ENCODE measurements at places on chromosomes 5 and 9.
A peak's percentile ranks its signal among the peaks of the same experiment; 100 is the strongest.

- no peak for DNase-seq
Measured at GRCh38 chr5:44806608-44807007, 2.1 kb upstream of the MRPS30 start.

GRCh38 chr5:139631520-139632165 is 16.5 kb upstream of the CXXC5 start:
- DNase-seq: no peak

GRCh38 chr9:120528327-120528726 is 51.6 kb downstream of the CDK5RAP2 start:
- no peak for DNase-seq

- DNase-seq: no peak
Measured at GRCh38 chr5:11157132-11157531, 396.1 kb upstream of the DAP start.

- no peak for DNase-seq
Measured at GRCh38 chr5:35408146-35408545, 177.9 kb upstream of the PRLR start.

GRCh38 chr5:94361832-94362796 is 256.3 kb downstream of the KIAA0825 start:
- no peak for DNase-seq

DNA sequence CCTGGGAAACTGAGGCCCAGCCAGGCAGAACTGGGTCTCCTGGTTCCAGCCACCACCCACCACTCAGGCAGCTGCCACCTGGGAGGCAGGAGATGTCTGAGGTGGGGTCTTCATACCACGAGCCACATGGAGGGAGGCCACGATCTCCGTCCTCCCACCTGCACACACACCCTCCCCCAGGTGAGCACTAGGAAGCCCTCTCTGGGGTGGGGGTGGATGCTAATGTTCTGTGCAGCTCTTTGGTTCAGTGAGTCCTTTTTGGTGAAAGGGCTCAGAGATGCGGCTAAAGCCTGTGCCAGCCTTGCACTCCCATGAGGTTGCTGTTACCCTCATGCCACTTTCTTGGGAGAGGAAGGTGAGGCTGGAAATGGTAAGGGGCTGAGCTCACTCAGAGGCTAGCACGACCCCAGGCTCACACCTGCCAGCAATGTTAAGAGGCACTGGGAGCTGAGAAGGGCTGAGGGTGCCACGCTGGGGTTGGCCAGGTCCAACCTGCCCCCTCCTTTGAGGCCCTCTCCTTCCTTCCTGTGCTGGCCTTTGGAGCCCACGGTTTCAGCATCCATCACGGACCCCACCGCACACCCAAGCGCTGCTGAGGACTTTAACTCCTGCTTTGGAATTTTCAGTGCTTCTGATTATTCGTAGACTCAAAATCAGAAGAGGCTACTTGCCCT is 26.6 kb upstream of the OBP2B start:
- DNase-seq: no peak

GRCh38 chr5:120873083-120873482 is 409.0 kb downstream of the PRR16 start:
- no peak for DNase-seq

DNA sequence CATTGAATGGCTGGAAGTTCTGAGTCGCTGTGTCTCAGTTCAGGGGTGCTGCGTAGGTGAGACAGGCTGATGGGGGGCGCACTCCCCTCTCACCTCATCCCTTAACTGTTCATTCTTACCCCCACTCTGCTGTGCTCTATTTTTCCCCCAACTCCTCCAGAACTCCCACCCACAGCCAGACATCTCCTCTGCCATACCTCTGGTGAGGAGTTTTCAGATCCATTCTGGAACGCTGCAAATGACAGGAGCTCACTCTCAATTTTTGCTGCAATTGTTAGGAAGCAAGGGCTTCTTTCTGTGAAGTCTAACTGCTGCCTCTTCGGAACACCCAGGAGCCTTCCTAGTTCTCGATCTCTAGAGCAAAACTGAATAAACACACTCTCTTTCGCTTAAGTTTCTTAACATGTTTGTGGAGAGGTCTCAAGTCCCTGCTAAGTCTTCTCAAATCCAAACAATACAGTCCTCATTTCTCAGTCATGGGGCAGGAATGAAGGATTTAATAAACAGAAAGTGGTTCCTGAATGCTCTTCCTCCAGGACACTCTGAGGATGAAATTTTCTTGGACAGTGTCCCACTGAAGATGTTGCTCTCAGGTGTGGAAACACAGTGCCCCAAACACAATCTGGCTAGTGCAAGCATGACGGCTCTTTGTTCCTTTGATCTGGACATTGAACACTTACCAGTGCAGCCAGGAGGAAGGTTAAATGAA is 387.7 kb downstream of the KDM4C start:
- no peak for DNase-seq

GRCh38 chr5:179354305-179354882 is 9.1 kb upstream of the ADAMTS2 start:
- no peak for DNase-seq

DNA sequence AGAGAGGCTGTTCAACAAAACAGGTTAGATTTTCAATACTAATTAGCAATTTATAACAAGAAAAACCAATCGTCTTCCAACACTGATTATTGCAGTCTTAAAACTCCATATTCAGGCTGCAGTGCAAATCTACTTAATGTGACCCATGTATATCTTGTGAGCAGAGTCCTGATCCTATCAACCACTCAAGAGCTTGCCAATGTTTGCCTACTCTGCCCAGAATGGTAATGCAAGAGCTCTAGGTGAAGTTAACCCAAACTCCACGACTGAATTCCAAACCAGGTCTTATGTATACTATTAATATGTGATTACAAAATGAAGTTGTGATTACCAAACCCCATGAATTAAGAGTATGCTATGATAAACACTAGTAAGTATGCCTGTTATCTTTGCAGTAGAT is 17.1 kb downstream of the EFNA5 start:
- no peak for DNase-seq

DNA sequence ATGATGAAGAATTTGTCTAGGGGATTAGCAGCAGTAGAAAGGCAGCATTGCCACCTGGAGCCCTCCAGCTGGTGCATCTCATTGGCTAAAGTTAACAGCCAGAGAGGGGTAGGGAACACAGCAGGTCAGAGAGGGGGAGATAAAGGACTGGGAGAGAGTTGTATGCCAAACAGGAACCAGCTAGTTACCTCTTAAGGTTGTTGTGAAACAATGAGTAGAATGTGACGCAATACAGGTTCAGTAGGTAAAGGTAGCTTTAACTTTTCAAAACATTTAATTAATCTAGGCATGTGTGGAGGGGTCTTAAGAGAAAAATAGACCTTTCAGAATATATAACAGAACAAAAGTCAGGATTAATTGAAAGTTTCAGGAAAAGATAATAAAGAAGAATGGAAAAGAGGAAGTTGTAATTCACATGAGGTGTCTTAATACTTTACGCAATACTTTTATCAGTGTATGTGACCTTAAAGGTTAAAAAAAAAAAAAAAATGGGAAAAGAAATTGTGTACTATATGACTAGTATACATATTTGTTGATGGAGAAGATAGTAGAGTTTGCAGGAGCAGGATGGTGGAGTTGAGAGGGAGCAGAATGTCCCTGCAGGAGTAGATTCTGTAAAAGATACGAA is 14.3 kb downstream of the FBXO38 start:
- no peak for DNase-seq

GRCh38 chr5:61732369-61732768 is 400.3 kb downstream of the ZSWIM6 start:
- no peak for DNase-seq

DNA sequence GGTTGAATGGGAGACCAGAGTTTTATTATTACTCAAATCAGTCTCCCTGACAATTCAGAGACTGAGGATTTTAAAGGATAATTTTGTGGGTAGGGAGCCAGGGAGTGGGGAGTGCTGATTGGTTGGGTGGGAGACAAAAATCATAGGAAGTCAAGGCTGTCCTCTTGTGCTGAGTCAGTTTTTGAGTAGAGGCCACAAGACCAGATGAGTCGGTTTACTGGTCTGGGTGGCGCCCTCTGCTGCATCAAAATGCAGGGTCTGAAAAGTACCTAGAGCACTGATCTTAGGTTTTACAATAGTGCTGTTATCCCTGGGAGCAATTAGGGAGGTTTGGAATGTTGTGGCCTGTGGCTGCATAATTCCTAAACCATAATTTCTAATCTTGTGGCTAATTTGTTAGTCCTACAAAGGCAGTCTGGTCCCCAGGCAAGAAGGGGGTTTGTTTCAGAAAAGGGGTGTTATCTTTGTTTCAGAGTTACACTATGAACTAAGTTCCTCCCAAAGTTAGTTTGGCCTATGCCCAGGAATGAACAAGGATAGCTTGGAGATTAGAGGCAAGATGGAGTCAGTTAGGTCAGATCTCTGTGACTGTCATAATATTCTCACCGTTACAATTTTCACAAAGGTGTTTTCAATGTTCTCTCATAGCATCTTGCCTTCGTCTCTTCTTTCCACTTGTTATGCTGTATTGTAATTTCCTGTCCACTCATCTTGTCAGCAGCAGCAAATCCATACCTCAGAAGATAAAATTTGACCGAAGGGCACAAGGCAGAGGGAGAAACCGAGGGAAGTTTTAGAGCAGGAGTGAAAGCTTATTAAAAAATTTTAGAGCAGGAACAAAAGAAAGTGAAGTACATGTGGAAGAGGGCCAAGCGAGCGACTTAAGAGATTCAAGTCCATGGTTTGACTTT is 59.2 kb upstream of the CLINT1 start:
- DNase-seq: peak; percentile 44

- no peak for DNase-seq
Measured at GRCh38 chr9:109328978-109329637, 8.2 kb upstream of the EPB41L4B start.

DNA sequence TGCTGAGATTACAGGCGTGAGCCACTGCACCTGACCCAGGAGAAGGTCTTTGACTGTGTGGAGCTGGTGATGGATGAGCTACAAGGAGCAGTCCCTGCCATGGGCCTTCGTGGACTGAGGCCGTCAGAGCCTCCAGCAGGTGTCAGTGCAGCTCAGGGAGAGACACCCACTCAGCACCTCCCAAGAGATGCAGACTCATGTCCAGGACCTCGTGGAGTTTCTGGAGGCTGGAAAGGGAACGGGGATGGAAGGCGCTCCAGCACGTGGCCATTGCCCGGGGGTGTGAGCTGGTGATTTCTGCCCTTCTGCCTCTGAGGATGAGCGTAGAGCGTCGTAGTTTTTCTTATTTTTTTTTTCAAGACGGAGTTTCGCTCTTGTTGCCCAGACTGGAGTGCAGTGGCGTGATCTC is 9.5 kb downstream of the TOR4A start:
- DNase-seq: no peak

GRCh38 chr5:36153726-36154125 is 1.8 kb downstream of the SKP2 start:
- DNase-seq: no peak

DNA sequence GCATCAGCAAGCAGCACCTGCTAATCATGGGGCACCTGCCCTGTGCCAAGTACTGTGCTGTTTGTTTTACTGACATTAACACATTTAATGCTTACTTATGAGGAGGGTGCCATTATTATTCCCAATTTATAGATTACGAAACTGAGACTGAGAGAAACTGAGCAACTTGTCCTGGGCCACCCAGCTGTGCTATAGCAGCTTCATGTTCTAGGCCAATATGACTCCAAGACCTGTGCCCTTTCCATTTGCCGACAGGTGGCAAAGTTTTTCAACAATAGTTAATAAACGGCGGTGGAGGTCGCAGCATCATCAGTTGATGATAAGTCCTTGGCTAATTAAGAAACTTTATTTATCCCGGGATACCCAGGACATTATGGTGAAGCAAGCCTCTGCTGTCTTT is 55.4 kb downstream of the TIMD4 start:
- no peak for DNase-seq

DNA sequence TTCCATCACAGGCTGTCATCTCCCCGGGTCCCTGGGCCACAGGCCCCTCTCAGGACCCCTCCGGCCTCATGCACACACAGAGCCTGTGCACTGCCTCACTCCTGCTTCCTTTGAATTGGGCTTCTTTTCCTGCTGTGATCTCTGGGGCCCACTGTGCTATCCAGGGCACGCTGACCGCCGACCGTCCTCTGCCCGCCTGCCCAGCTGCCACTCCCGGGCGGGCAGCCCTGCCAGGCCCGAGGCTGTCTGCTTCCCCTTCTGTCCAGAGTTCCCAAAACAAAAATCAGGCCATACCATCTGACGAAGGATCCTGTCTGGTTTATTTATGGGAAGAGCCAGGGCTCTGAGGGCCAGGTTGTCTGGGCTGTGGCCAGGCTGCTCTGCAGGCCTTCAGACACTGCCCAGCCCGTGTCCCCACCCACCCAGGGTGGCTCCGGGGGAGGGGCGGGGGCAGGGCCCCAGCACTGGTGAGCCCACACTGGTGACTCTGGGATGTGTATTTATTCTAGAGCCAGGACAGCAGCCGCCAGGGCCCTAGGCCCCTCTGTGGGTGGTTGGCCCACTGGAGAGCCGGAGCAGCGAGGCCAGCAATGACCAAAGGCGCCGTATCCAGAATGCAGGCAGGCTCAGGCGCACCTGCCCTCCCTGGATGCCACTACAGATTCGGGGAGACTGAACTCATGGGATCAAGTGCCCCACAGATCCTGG is 57.0 kb downstream of the ADAMTS2 start:
- DNase-seq: no peak

GRCh38 chr9:109975574-109976295 is 195.7 kb downstream of the PALM2AKAP2 start:
- DNase-seq: no peak

GRCh38 chr5:36252722-36253365 is 11.1 kb upstream of the NADK2 start:
- DNase-seq: no peak

DNA sequence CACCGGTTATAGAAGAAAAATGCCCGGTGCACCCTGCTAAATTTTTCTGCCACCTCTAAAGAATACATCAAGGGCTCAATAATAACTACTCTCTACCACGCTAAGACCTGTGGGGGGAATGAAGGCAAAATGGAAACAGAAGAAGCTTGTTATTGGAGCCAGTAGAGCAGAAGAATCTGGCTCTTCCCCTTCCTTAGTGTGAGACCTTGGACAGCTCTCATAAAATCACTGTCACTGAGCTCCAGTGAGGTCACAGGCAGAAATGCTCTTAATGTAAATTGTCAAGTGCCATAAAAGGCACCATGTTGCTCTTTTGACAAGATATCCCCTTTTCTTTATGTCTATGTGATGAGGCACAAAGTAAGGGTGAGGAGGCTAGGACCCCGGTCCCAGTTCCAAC is 74.4 kb downstream of the ASTN2 start:
- no peak for DNase-seq

DNA sequence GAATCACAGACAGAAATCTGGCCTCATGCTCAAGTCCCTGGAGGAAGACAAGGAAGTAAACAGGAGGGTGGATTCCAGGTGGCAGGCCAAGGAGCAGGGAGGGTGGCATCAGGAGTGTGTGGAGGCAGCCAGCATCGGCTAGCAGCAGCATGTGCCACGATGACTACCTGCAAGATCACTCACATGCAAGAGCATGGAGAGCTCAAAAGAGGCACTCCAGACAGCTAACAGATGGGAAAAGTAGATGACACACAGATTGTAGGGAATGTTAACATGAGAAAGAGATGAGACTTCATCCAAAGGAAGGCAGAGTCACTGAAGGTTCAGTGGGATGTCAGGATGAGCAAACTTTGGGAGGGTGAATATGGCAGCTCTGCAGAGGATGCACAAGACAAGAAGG is 104.3 kb downstream of the SEMA5A start:
- DNase-seq: no peak

- DNase-seq: no peak
Measured at GRCh38 chr5:115392611-115393010, 96.2 kb upstream of the CCDC112 start.

GRCh38 chr5:124910354-124911016 is 164.0 kb upstream of the ZNF608 start:
- no peak for DNase-seq
